ENCODE measurements at places on chromosomes 13 and 19.
A peak's percentile ranks its signal among the peaks of the same experiment; 100 is the strongest.

DNA sequence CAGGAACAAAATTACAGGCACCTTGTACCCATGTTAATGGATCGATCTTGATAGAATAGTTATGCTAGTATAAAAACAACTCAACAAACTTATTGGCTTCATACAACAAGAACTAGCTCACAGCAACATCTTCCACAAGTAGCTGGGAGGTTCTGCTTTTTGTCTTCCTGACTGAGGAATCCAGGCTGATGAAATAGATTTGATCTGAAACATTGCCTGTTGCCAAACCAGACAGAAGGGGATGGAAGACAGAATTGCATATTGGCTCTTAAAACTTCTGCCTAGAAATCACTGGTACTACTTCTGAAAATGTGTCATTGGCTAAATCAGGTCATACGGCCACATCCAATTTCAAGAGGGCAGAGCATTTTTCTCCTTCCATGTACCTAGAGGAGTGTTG lies 267.3 kb downstream of the RFC3 start:
- DNase-seq = no peak

DNA sequence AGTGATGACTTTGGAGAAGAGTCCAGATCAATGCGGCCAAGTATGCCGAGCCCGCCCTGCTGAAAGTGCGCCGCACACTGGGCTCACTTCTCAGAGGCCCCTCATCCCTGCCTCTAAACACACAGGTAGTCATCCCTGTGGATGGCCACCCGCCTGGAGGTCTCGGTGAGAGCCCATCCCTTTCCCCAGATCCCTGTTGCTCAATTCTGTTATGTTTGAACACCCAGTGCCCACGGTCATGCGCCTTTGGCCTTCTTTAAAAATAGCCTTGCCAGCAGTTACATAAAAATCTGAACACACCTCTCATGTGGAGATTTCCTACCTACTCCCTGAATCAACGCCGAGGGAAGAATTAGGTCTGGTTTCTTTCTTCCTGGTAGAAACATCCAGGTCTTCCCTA lies 11.9 kb downstream of the ELAVL1 start:
- DNase-seq = no peak

DNA sequence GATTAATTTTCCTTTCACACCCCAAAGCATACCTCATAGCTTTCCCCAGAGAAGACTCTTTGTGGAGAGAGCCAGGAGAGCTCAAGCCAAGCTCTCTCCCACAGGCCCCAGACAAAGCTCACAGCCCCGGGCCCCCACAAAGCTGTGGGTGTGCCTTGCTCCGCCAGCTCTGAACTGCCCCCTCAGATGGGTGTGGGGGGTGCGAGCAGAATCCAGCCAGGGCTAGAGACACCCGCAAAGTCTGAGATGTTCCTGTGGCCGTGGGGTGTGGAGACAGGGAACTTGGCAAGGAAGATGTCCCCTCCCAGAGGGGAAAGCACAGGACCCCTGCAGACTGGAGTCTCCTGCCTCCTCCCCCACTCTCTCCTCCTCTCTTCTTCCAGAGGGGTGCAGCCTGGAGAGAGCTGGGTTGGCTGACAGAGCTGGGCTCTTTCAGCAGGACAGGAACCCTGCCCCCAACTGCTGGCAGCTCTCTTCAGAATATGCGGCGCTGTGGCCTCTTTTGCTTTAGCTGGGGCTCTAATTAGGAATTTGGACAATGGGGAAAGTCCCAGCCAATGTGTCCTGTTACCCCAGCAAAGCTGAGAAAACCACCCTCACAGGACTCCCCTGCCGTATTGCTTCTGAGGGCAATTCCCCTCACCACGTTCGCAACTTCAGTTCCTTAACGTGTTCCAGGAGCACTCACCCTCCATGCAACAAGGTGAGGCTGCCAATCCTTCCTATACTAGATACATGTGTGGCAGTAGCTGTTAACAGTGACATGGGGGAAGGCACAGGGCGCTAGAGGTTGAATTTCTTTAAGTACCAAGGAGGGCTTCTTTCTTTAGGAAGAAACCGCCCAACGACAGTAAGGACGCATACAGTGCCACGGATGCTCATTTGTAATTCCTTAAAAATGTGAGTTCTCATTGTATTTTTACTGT lies 170.0 kb downstream of the COL4A1 start:
- no peak for DNase-seq

GRCh38 chr19:32831611-32832010 lies 38.0 kb downstream of the SLC7A9 start:
- DNase-seq = no peak

DNA sequence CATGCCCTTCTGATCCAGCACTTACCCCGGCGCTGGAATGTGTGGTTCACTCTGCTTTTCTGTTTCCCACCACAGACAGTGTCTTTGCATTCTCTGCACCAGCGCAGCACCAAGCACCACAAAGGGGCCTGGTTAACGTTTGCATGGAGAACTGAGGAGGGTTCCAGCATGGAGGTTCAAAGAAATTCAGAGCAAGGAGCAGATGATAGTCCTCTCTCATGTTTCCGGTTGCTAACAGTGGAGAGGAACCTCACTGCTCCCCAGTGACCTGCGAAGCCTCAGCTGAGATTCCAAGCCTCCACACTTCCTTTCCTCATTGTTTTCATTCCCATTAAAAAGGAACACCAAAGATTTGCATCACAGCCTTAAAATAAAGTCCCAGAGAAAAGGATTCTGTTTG lies 99.7 kb downstream of the STARD13 start:
- no peak for DNase-seq

- DNase-seq = no peak
Measured at GRCh38 chr19:7645163-7645562, 8.3 kb downstream of the STXBP2 start.

GRCh38 chr19:6232601-6233055 lies 47.1 kb downstream of the MLLT1 start:
- DNase-seq = no peak

DNA sequence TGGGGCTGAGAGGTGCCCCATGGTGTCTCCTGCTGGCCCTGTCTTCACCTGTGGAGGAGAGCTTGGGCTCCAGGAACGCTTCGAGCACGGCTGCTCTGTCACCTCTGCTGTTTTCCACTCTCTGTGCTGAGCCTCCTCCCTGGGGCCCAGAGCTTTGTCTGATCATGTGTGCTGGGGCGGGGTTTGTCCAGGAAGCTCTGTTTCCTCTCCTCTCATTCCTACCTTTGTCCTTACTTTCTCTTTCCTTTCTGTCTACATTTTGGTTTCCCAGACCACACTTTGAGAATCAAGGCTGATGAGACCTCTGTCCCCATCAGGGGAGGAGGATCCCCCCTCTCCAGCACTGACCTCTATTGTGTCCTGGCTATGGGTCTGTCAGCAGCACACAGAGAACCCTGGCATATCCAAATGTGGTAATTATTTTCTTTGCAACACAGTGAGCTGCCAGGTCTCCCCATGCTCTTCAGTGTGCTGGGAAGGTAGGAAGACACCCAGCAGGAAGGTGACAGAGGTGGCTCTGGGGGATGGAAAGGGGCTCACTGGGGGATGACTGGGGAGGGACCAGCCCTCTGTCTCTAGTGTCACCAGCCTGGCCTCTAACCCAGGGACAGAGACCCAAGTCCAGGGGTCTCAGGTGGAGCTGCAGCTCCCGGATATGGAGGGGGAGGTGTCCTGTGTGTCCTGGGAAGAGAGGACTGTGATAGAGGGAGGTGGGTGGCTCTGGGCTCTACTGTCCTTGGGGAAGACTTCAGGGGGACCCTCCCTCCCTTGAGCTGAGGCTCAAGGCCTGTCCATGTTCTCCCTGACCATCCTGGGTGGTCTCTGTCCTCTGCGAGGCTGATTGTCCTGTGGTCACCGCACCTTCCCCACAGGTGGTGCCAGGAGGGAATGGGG lies at the start of gene CEACAM1:
TSS of gene CEACAM1 (minus strand) at position 128 of the 894 bp plus-strand sequence. CDS start at position 21, 107 bp downstream.
- DNase-seq = peak; percentile 48

GRCh38 chr13:45436332-45436731 lies 18.2 kb upstream of the SLC25A30 start:
- no peak for DNase-seq

DNA sequence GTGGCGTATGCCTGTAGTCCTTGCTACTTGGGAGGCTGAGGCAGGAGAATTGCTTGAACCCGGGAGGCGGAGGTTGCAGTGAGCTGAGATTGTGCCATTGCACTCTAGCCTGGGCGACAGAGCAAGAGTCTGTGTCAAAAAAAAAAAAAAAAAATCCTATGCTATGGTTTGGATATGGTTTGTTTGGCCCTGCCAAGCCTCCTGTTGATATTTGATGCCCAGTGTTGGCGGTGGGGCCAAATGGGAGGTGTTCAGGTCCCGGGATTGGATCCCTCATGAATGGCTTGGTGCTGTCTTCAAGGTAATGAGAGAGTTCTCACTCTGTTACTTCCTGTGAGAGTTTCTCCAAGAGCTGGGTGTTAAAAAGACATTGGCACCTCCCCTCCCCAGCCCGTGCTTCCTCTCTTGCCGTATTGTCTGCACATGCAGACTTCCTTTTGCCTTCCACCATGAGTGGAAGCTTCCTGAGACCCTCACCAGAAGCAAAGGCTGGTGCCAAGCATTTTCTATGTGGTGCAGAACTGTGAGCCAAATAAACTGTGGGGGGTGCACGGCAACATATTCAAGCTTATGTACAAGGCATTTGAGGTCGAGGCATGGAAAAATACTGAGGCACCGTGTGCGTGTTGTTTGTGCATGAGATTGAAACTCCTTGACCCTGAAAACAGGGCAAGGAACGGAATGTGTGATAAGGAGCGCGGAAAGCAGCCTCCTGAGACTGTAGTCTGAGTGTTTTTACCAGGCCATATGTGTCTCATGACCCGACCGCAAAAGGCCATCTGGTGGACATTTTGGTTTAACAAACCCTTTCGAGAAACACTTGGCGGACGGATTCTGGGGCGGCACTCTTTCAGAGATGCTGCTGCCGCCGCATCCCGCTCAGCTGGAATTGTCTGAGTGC lies 7.3 kb downstream of the SIGLEC9 start:
- DNase-seq = no peak

DNA sequence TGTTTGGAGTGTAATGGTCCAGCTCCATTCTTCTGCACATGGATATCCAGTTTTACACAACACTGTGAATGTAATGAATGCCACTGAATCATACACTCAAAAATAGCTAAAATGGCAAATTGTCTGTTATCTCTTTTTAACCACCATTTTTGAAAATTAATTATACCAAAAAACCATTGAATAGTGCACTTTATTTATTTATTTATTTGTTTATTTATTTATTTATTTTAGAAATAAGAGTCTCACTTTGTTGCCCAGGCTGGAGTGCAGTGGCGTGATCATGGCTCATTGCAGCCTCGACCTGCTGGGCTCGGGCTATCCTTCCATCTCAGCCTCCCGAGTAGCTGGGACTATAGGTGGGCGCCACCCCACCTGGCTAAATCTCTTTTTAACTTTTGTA lies 7.3 kb upstream of the CEACAM19 start:
- no peak for DNase-seq

DNA sequence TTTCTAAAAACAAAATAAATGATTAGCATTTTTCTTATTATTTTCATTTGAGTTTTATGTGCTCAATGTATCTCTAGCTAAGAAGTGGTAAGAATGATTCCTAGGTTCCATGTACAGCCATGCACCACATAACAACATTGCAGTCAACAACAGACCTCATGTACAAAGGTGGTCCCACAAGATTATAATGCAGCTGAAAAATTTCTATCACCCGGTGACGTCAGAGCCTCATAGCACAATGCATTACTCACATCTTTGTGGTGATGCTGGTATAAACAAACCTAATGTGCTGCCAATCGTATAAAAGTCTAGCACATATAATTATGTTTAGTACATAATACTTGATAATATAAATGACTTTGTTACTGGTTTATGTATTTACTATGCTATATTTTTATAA lies 120.5 kb downstream of the SLC7A1 start:
- DNase-seq = no peak

DNA sequence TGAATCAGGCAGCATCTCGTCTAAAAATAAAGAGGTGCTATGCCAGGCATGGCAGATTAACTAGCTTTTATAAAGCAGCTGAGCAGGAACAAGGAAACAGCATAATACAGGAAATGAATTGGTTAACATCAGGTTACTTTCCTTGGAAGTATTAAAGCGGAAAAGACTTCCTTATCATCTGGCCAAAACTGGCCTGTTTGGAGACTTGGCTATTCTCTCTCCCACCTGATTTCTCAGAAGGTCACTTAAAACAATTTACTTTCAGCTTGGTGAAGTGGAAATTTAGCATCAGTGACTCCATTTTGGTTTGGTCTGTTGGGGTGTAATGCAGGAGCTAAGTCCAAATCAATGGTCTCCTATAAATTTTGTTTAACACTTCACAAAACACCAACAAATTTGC lies 191.6 kb downstream of the NUFIP1 start:
- DNase-seq = no peak

DNA sequence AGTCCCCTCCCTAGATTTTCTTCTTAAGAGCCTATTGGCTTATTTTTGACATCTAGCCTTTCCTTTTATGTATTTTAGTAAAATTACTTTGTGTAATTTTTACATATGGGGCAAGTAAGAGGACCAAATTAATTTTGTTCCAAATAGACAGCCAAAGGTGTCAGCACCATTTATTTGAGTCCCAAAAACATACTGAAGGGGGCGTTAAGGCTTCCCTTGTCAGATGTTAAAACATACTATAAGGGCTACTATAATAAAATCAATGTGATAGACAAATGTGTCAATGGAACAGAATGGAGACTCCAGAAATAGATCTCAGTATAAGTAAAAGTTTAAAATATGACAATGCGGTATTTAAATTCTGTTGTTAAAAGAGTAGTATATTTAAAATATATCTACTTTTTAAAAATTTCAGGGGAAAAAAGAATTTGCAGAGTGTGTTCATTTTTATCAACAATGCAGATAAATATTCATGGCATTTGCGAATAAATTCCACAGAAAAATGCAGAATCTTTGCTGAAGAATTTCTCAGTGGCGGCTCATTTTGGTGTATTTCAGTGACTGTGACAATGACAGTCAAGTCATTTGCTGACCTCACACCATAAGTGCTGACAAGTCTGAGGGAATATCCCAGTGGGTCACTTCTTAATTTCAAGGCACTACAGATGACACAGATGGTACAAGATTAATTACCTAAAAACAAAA lies 133.7 kb downstream of the MTUS2 start:
- DNase-seq = no peak

DNA sequence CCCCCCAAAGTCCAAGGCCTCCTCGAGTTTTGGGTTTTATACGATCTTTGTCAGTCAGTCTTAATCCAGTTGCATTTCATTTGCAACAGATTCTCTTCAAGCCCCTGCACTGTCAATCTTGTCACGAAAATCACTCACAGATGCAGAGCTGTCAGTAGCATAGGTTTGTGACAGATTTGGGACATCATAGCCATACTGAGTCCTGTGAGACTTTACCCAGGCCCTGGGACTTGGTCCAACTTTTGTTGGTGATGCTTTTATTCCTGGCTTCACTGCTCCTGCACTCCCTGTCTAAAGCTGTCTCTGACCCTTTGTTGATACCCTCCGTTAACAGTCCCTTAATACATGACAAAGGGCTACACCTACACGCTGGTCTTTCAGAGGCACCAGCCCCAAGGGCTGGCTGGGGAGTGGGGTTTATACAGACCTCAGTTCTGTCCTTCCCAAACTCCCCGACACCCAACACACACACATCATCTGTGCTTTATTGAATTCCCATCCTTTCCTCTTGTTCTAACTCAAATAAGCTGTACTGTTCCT lies 36.0 kb downstream of the PABPC3 start:
- no peak for DNase-seq

GRCh38 chr19:3186160-3186688 lies 494 bp downstream of the NCLN start:
- DNase-seq = peak; percentile 17
